Stimulated activated CD4-positive, alpha-beta T cell treated with anti-CD3 and anti-CD28 coated beads, Interleukin-2, amount 100 ng/mL, for 48 hours (primary cell): ENCODE measurements at places on chromosomes 2 and 18.
A peak's percentile ranks its signal among the peaks of the same experiment; 100 is the strongest.

DNA sequence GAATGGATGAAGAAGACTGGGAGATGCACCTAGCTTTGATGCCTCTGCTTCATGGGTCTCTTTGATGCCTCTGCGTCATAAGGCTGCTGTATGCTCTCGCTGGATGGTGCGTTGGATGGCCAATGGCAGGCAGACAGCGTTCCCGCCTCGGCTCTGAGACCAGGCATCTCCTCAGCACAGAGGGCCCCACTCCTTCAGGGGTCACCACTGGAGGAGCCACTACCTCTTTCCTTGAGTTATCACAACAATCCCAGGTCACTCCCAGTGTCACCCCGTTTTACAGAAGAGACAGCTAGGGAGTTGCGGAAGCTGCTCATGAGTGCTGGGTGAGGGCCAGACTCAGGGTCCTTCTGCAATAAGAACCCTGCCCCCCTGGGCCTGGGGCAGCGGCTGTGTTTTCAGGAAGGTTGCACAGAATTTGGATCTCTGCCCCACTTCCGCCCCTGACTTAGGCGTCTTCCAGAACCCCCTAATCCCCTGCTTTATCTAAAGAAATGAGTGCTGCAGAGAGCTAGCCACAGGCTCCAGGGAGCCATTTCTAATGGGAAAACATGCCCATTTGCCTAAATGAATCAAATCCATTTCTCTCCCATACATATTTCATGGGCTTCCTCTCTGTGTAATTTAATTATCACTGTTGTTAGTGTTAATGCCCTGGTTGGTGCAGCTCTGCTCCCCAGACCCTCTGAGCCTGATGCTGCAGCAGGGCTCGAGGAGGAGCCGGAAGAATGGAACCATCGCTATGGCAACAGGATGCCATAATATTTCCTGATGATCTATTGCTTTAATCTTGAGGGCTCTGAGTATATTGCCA lies 131.8 kb upstream of the HS6ST1 start:
- no peak for DNase-seq

- DNase-seq = no peak
Observed at GRCh38 chr2:101969723-101970122, 22.0 kb upstream of the IL1R2 start.

DNA sequence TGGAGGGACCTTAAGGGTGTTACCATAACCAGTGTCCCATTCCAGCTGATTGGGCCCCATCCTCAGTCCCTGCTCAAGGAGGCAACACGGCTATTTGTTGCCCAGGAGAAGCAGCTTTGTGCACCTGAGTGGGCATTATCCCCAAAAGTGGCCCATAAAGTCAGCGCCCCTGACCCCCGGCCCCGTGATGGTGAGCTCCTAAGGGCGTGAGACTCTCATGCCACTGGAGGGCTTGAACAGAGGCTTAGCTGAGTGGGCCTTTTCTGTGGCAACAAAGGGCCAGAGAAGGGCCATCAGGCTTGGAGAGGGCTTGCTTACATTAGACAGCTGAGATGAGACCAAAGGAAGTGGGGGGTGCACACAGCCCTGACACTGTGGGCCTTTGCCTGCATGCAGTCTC lies 99.2 kb upstream of the RAB6C start:
- DNase-seq = no peak

DNA sequence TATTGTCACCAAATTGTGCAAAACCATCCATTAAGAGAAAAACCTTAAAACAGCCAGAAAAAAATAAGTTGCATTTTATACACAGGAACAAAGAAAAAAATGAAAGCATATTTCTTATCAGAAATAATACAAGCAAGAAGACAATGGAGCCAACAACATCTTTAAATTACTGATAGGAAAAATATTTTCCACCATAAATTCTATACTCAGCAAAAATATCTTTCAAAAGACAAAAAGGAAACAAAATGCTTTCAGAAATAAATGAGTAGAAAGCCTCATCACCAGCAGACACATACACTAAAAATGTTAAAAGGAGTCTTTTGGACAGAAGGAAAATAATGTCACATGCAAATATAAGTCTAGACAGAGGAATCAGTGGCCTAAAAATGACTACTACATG lies 106.4 kb upstream of the TRIB2 start:
- DNase-seq = no peak

DNA sequence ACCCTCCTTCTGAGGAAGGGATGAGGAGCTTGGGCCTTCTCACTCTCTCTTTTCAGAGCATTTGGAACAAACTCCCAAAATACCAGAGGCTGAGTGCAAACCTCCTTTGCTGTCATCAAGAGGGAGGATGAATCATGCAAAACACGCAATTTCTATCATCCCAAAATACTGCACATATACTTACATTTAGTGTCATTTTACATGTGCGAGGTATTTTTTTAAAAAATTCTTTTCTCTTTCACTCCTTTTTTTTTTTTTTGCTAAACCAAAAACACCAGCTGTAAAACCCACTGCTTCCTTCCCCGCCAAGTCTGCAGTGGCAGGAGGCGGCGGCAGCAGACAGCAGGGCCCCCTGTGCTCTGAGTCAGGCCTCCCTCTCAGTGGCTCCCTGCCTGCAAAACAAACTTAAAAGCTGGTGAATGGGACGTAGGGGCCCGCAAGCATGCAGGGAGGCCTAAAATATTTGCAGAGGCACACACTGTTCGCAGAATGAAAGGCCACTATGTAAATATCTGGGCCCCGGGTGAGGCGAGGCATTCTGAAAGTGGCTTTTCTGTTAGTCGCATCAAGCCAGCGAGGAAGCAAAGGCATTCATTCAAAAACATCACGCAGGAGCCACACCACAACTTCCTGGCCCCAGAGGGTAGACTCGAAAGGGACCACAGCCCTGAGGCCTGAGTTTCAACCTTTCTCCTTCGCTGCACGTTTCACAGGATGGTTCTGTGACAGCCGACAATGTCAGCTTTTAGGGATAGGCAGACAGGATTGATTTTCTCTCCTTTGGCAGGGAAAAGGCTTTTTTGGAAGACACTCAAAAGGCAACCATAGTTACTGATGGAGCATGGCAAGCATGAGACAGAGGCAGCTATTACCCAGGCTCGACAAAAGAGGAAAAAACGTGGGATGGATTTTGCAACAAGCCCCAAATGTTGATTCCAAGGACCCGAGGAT lies 73.4 kb downstream of the ACTR2 start:
- DNase-seq = peak; percentile 61
